NCI-H345 (cell line): ENCODE measurements at places on chromosomes 7 and 10.

DNA sequence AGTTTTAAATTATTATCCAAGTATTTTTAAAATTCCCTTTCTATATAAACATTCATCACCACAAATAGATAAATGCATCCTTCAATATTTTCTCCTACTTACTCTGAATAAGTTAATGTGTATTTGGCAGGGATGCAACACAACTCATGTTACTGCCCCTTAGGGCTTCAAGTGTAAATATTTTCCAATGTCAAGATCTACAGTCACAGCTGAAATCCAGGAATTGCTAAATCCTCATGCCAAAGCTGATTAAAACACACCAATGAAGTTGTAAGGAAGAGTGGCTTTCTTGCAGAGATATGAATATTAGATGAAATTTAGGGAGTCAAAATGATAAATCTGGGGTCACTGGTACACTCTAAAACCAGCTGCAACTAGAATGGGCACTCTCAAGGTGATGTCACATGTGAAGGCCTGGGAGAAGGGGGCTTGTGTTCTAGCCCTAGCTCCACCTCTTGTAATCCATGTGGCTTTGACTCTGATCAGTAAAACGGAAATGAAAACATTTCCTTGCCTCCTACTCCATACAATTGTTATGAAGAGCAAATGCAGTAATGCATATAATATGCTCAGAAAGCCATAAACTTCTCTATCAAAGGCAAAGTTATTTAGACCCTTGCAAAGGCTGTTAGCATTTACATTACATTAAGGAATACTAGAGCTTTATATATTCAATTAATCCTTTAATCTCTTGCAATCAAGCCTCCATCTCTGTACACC, 228.1 kb upstream of the NFE2L3 start:
- DNase-seq, result no peak

DNA sequence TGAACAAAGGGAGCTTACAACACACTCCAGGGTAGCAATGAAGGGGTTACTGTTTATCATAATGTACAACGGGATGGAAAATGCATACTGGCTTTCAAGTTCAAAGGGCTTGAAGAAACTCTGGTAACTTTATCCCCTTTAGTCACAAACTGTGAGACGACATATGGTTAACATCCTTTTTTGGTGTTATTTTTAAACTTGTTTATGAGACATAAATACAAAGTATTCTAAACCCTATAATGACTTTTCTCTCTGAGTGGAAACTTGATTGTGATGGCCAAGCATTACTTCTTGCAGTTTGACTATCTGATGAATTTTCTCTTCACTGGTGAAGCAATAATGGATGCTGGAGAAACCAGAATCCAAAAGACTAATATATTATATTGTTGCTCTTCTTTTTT, 62.0 kb upstream of the SEMA3A start:
- DNase-seq, result no peak

GRCh38 chr7:64999165-65000004, 7.1 kb downstream of the ERV3-1 start:
- no peak for DNase-seq

DNA sequence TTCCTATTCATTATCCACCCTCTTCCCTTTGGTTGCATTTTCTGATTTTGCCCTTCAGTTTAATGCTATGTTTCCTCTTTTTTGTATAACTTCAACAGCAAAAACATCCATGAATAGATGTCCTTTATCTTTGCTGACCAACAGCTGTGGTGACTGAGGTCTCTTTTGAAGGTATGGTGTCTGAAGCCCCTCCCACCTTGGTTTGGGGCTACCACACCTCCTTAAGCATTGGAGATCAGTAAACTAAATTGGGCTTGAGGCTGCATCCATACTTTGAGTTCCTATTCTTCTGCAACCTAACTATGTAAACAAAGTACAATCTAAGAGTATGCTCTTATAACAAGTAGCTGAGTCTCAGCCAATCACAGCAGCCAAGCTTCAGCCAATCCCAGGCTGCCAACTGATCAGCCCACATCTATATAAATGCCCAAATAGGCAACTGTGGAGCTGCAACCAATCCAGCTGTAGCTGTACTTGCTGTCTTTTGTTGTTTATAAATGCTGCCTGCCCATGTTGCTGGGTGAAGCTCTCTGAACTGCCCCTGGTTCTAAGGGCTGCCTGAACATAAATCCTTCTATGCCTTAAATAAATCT, 69.4 kb upstream of the PDLIM1 start:
- no peak for DNase-seq

GRCh38 chr7:29480451-29480850, 83.2 kb upstream of the PRR15 start:
- peak; percentile 52 for DNase-seq

GRCh38 chr10:70812814-70813213, 2.9 kb upstream of the SGPL1 start:
- DNase-seq, result peak; percentile 68

GRCh38 chr10:71753091-71753959, 20.0 kb downstream of the VSIR start:
- DNase-seq, result no peak

GRCh38 chr7:85821926-85822325, 635.1 kb upstream of the SEMA3D start:
- no peak for DNase-seq

- peak; percentile 80 for DNase-seq
Measured at GRCh38 chr10:100340948-100341847, 5.8 kb upstream of the SCD start.

DNA sequence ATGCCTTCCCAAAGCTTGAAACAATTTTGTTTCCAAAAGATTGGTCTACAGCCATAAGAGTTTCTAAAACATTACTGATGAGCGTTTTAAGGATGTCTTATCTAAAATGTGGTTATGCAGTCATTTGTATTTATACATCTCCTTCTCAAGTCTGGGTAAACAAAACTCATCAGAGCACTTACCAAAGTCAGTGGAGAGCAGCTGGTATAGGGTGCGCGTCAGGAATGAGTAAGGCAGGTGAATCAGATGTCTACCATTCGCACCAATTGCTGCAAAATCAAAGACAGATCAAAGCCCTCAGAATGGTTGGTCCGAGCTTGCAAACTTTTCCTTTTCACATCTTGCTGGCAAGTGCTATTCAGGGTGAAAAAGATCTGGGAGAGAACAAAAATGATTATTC, 65.6 kb upstream of the FAM171A1 start:
- DNase-seq, result no peak

DNA sequence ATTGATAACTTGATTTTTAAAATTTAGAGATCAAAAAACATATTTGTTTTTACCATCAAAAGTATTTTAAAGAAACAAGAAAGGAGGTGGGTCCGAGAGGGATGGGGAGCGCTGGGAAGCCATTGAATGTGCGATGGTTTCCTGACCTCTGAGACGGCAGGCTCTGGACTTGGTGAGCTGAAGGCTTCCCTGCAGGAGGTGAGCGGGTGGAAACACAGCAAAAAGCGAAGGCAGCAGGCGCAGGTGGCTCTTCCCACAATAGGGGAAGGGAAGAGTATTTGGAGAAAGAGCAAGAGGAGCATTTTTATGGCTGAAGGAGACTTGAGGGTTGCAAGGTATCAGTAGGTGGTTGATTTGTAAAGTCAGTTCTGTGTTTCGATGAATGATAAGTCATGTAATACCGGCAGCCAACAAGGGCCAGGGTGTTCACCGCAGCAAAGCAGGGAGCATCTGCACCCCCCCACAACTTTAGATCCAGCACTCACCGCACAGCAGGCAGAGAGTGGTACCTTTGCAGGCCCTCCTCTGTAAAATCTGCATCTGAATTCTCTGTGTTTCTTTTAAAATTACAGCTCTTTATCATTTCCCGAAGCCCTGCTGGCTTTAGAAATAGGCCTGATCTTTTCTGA, 10.5 kb downstream of the C10orf53 start:
- DNase-seq, result no peak

- DNase-seq, result no peak
Measured at GRCh38 chr7:21579341-21580072, 36.7 kb downstream of the DNAH11 start.

DNA sequence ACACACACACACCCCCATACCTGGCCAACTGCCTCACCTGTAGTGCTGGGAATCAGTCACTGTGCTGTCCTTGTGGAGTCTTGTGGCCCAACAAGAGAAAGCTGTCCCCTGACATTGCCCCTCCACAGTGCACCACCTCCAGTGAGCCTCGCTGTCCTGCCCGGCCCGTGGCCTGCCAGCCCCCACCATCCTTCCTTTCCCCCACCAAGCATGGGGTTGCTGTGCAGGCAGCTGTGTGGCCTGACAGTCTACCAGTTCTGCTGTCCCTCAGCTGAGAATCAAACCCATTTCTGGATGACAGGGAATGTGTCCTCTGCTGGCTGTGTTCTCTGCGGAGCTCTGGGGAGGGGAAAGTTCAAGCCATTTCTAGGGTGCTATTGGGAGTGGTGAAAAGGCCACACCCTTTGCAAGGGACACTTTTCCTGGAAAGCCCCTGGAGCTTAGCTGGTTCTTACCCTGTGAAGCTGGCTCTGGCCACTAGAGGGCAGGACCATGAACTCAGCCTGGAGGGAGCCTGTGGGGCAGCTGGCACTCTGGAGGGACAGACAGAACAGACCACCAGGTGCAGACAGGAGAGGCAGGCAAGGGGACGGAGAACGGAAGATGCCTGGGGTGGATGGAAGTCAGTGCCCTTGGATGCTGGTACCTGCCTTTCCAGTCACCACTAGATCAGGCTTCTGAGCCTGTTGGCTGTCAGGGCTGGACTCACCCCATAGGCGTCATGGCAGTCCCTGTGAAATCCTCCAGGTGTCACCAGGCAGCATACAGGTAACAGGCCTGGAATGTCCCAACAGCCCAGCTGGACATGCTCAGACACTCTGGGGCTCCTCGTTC, 10.5 kb upstream of the MTPAP start:
- peak; percentile 25 for DNase-seq

- no peak for DNase-seq
Measured at GRCh38 chr7:2637505-2638223, 5.9 kb downstream of the TTYH3 start.

GRCh38 chr10:124450012-124450782, at the start of gene NKX1-2:
Gene NKX1-2, minus strand, starts transcription at chr10:124450035. Its CDS starts 92 bp downstream, at chr10:124449943.
- DNase-seq, result peak; percentile 30

GRCh38 chr7:106185719-106186118, 73.6 kb upstream of the SYPL1 start:
- DNase-seq, result no peak

DNA sequence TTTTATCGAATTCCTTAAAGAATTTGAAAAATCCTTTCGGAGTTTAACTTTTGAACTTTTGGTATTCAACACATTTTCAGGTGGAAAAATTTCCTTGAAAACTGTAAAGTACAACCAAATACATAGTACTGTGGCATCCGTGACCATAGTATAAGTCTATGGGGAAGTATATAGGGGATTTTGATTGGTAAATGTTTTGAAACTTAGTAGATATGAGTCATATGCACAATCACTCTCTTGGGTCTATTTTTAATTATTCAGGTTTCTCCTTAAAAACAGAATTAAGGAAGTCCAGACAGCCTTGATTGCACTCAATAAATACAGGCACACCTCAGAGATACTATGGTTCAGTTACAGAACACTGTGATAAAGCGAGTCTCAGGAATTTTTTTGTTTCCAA, 64.2 kb downstream of the AVL9 start:
- DNase-seq, result no peak

GRCh38 chr10:126204320-126204719, 184.0 kb downstream of the ADAM12 start:
- DNase-seq, result no peak

- no peak for DNase-seq
Measured at GRCh38 chr7:80609751-80610150, 28.7 kb upstream of the CD36 start.

GRCh38 chr10:3926675-3927525, 141.9 kb upstream of the KLF6 start:
- DNase-seq, result no peak

GRCh38 chr7:28671526-28671925, 259.2 kb downstream of the CREB5 start:
- no peak for DNase-seq

- DNase-seq, result no peak
Measured at GRCh38 chr10:120691625-120692024, 159.5 kb upstream of the WDR11 start.

- no peak for DNase-seq
Measured at GRCh38 chr10:74589851-74590250, 236.5 kb upstream of the KAT6B start.

GRCh38 chr7:128323459-128324367, 20.0 kb downstream of the RBM28 start:
- no peak for DNase-seq

GRCh38 chr7:78172267-78172757, 373.7 kb downstream of the PHTF2 start:
- DNase-seq, result peak; percentile 54

- no peak for DNase-seq
Measured at GRCh38 chr10:101933976-101934375, 90.4 kb upstream of the KCNIP2 start.

- DNase-seq, result peak; percentile 6
Measured at GRCh38 chr7:16431646-16432424, 10.5 kb upstream of the CRPPA start.

GRCh38 chr7:157475095-157475494, 138.3 kb downstream of the DNAJB6 start:
- no peak for DNase-seq

DNA sequence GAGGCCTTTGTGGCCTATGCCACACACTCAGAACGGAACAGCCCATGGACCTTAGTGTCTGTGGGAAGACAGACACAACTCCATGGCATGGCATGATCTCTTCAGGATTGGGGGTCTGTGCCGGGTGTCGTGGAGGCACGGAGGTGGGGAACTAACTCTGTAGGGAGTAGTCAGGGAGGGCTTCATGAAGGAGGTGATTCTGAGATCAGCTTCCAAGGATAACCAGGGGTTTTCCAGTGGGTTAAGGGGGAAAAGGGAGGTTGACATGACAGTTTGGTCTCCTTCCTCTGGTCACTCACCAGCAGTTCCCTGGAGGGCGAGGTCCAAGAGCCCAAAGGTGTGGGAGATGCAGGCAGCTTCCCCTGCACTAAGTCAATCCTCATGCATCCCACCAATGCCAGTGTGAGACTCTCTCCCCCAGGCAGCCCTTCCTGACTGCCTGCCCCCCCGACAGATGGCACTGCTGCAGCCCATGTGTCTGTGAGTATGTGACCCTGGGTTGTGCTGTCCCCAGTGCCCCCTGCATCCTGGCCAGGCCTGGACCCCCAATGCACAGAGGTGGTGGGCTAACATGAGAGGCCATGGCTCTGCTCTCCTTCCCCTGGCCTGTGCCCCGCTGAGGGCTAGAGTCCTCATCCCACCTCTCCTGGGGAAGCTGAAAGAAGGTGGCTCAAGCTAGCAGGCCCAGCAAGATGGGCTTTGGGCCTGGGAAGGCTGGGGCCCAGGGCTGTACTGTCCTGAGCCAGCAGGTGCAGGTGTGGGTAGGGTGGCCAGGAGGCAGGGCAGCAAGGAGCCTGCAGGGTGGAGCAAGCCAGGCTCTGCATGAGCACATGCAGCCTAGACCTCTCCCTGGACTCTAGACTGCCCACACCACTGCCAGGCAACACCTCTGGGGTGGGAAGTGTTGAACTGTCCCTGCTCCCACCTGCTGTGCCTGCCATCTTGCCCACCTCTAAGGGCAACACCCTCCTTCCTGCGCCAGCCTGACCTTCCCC, 39.7 kb downstream of the RASGEF1A start:
- DNase-seq, result no peak

GRCh38 chr7:143505838-143506237, 28.2 kb downstream of the TAS2R41 start:
- DNase-seq, result no peak

- DNase-seq, result no peak
Measured at GRCh38 chr10:131638049-131638879, 262.5 kb upstream of the PPP2R2D start.

GRCh38 chr10:6774406-6774805, 194.3 kb upstream of the PRKCQ start:
- DNase-seq, result no peak
